NCI-H2029 (cell line): ENCODE measurements at places on chromosomes 2 and 18.
A peak's percentile ranks its signal among the peaks of the same experiment; 100 is the strongest.

GRCh38 chr2:21037671-21038108, 6.2 kb downstream of the APOB start:
- no peak for DNase-seq

DNA sequence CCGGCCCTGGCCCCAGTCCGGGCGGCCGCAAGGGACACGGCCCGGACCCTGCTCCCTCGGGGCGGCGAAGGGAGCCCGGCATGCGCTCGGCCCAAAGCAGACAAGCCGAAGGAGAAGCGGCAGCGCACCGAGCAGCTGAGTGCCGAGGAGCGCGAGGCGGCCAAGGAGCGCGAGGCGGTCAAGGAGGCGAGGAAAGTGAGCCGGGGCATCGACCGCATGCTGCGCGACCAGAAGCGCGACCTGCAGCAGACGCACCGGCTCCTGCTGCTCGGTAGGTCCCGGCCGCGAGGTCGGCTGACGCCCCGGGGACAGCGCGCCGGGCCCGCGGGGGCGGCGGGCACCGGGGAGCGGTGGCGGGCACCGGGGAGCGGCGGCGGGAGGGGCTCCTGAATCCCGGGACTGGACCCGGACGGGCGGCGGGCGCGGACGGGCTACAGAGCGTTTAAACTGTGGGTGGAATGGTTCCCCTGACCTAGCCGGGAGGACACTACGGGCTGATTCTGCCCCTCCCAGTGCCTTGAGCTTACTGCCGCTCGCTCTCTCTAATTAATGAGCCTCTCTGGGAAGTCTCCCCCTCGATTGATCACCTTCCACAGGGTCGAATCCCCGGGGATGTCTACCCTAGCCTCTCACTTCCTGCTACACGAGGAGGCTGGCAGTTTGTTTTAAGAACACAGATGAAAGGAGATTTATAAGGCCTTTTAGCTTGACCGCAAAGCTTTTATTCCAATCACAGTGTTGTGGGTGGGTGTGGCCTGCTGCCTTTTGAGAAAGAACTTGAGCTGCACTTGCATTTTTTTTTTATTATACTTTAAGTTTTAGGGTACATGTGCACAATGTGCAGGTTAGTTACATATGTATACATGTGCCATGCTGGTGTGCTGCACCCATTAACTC, 853 bp downstream of the GNAL start:
- no peak for DNase-seq

DNA sequence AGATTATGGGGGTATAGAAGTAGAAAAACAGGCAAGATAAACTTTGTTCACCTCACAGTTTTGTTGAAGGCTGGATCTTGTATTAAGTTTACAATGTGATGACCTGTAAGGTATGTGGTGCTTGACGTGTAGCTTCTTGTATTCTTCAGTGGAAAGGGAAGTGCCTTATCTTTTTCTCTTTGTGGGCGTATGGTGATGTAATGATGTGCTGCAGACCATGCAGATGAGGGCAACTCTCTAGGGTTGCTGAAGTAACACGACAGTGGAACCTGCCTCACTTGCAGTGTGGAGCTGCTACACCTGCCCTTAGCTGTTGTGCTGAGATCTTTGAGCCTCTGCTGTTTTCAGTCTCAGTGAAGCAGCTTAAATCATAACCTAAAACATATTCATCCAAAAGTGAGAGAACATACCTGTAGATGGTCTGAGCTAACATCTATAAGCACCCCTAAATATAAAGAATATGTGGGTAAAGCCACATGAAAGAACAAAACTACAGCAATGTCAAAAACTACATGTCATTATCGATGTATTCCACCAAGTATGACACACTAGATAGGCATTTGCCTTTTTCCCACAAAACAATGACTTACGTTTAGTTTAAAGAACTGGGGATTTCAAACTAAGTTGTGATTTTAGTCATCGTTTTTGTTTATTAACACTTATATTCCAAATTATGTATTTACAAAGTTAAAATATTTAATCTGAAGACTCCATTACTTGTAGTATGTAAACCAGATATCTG, 1144.1 kb downstream of the CNTNAP5 start:
- no peak for DNase-seq

GRCh38 chr2:129379411-129379810, 600.1 kb upstream of the RAB6C start:
- no peak for DNase-seq

GRCh38 chr2:47401789-47402554, 984 bp upstream of the MSH2 start:
- no peak for DNase-seq

GRCh38 chr18:50090370-50091312, 104.3 kb downstream of the MYO5B start:
- no peak for DNase-seq

GRCh38 chr2:7379799-7380198, 462.6 kb downstream of the RNF144A start:
- no peak for DNase-seq

GRCh38 chr2:30486655-30487054, 39.6 kb downstream of the LCLAT1 start:
- DNase-seq: no peak

- no peak for DNase-seq
Measured at GRCh38 chr2:31248139-31248538, 14.2 kb downstream of the EHD3 start.

DNA sequence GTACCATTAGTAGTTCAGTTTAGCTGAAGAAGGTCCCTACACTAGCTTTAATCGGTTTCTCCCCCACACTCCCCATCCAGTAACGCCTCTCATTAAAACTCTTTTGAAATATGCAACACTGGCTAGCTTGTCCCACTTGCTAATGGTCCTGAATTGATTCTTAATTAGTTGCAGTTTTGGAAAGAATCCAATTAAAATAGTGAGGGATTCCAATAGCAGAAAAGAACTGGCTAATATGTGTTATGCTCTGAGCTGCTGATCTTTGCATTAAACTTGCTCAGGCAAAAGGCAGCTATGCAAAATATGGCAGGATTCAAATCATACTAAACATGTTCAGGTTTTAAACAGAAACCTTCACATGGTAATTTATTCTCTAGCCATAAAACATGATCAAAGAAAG, 252.5 kb upstream of the HNRNPA3 start:
- DNase-seq: no peak

DNA sequence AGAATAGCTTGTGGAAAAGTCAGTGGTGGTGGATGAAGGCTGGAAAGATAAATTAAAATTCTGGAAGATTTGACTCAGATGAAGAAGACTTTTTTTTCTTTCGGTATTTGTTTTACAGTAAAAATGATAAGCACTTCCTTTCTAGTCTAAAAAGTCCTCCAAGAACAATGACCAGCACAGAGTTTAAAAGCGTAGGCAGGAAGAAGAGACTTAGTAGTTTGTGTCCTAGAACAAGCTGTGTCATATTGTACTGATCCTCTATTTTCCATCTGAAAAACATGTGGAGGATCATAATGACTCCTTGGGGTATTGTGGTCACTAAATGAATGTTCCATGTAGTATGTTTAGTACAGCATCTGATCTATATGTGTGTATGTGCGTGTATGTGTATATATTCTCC, 132.4 kb upstream of the FSHR start:
- DNase-seq: no peak

DNA sequence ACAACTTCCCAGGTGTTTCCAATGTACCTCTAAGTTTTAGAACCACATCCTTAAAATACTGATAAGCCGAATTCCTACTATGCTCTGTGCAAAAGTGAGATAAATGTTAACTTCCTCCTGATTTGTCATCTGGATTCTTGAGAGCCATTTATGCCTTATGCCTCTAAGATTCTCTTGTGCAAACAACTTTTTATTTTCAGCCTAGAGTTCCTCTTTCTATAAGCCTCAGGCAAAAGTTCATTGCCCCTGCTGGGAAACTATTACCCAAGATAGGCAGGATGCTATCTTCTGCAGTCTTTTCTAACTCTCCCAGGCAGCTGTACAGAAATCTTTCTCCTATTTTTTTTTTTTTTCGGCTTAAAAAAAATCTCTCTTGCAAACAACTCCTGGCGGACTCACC, 216.1 kb downstream of the KCNJ3 start:
- no peak for DNase-seq

- no peak for DNase-seq
Measured at GRCh38 chr2:58207189-58207588, 33.9 kb downstream of the FANCL start.

GRCh38 chr2:44840503-44840850, 101.0 kb upstream of the SIX3 start:
- no peak for DNase-seq

GRCh38 chr2:155368934-155369333, 670.4 kb downstream of the KCNJ3 start:
- DNase-seq: no peak

- no peak for DNase-seq
Measured at GRCh38 chr18:37537868-37538525, 27.6 kb downstream of the CELF4 start.

DNA sequence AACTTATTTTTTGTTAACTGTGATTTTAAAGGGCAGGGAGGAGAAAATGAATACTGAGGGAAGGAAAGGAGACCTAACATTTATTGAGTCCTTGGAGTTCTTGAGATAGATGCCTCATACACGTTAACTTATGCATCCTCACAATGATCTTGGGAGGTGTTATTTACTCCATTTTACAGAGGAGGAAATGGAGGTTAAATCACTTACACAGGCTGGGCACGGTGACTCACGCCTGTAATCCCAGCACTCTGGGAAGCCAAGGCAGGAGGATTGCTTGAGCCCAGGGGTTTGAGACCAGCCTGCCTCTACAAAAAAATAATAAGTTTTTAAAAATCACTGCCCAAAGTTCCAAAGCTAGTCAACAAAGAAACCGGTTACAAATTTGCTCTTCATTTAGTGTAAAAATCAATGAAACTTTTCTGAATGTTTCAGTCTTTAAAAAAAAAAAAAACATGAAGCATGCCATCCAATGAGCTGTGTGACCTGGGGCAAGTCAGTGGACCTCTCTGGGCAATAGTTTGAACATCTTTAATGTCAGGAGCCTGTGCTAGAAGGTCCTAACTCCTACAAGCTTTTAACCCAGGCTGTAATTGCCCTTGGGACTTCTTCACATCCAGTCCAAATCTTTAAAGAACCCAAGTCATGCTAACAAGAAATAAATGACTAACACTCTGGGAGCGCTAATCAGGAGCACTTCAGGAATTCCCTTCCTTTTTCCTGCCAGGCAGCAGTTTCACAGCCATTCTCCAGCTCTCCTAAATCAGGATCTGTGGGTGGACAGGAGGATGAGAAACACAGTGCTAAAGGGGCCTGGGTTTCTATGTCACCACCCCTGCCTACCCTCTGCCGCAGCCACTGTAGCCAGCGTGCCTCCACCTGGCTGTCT, 176.4 kb downstream of the TMEM247 start:
- DNase-seq: no peak

DNA sequence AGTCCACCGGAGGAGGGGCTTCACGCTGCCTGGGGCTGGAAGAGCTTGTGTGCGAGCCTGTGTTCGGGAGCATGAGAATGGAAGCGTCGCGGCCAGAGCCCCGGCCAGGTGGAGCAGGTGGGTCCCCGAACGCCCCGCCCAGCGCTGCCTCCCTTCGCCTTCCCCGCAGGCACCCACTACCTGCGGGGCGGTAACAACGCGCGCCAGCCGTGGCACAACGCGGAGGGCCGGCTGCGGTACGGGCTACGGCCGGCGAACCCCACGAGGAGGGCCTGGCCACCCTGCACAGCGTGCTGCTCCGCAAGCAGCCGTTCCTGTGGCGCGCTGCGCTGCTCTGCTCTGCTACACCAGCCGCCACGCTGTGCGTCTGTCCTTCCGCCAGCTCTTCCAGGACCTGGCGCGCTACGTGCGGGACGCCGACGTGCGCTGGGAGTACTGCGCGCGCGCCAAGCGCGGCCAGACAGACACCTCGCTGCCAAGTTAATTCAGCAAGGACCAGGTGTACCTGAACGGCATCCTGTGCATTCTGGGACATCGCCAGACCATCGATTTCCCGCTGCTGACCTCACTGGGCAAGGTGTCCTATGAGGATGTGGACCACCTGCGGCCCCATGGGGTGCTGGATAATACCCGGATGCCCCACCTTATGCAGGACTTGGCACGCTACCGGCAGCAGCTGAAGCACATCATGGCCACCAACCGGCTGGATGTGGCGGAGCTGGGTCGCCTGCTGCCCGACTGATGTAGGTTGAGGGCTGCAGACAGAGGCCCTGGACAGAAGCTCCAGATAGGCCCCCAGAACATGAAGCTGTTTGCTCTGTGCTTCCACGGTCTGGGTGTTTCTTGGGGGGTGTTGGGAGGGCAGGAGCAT, 200.6 kb downstream of the NAPG start:
- DNase-seq: peak; percentile 73

GRCh38 chr2:183872131-183872530, 726.2 kb upstream of the ZNF804A start:
- no peak for DNase-seq

GRCh38 chr2:179746981-179747380, 114.4 kb downstream of the ZNF385B start:
- DNase-seq: no peak

DNA sequence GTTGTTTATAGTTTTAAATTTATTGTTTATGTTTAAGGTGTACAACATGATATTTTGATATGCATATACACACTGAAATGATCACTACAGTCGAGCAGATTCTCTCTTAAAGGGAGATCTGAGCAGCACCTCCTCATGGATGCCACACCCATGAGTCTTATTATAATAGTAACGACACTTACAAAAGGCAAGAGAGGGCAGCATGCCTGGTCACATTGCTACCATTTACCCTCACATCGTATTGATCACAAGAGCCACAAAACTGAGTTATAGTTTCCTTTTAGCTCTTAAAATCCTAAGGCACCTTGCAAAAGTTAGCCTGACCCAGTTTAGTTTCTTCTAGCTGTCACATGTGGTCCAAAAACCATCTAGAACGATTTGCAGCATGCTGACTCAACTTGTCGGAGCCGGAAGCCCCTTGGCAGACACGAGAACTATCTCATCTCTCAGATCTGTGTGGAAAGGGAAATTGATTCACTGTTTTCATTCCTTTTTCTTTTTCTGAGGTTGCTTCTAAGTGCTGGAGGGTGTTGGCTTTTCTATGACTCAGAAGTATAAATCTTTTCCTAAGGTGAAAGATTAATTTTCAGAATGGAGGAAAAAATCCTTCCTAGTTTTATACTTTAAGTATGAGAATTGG, 85.3 kb downstream of the CDC42EP3 start:
- DNase-seq: no peak

DNA sequence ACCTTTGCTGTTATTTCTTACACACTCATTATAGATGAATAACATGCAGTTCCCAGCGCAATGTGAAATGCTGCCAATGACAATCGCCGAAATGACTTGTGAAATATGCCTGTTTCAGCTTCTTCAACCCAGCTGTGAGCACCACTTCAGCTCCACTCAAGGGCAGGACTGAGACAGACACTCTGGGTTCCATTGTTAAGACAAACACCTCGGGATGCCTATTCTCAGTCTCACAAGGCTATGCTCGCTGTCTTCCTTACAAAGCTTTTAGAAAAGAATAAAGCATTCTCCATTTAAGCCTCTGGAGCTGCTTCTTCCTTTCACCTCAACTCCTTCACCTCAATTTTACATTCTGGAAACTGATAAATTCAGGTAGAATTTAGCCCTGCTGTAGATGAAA, 4.2 kb downstream of the CBLN2 start:
- DNase-seq: no peak

DNA sequence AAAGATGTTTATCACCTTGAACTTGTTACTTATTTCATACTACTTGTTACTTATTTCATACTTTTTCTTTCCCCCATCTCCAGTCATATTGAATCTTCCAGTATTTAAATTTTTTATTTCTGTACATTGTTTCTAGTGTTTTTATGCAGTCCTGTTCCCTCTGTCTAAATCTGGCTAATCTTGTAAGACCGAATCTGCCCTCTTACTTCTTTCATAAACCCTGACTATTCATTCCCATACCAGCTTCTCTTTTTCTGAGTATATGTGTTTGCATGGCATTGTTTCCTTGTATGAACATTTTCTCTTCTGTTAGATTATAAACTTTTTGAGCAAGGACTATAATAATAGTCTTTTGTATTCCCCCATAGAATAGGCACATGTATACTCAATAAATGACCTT, 131.7 kb downstream of the TAF4B start:
- DNase-seq: no peak
